Activated T-cell treated with anti-CD3 and anti-CD28 coated beads, Interleukin-2, amount 50 U/mL, for 72 hours (primary cell): ENCODE measurements at places on chromosomes 4 and X. TPM values are rescaled to one million over a fixed set of nuclear protein-coding genes. Genes with fewer than 3 reads are reported as not detected.

GAGE12F gene
- not detected for total RNA-seq

AKAP4 gene
- total RNA-seq = not detected

RTL3 gene
- not detected for total RNA-seq

MCF2 gene
- 0.37 TPM for total RNA-seq

PARM1 gene
- 0.19 TPM for total RNA-seq

TIMM17B gene
- 90.1 TPM for total RNA-seq

GLRA2 gene
- not detected for total RNA-seq
